ENCODE measurements at places on chromosomes 16 and 17.

- no peak for DNase-seq
Measured at GRCh38 chr17:36130346-36130745, 26.7 kb downstream of the CCL4 start.

DNA sequence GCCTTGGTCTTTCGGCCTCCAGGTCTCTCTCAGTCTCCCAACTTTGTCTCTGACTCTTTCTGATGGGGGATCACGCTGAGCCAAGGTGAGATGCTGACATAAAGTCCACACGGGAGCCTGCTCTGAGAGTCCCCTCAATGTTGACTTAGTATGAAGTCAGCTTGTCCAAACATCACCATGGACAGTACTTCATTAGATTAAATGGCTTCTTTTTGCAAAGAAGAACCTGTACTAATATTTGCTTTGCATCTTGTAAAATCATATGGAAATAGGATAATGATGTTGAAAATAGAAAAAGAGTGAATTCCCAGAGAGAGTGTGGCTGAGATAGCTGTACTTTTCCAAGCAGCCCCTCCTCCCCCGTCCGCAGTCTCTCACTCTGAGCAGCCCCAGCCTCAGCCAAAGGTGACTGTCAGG, 56.7 kb upstream of the SIAH1 start:
- DNase-seq: no peak

GRCh38 chr16:73025151-73025855, 22.6 kb downstream of the ZFHX3 start:
- DNase-seq: no peak

DNA sequence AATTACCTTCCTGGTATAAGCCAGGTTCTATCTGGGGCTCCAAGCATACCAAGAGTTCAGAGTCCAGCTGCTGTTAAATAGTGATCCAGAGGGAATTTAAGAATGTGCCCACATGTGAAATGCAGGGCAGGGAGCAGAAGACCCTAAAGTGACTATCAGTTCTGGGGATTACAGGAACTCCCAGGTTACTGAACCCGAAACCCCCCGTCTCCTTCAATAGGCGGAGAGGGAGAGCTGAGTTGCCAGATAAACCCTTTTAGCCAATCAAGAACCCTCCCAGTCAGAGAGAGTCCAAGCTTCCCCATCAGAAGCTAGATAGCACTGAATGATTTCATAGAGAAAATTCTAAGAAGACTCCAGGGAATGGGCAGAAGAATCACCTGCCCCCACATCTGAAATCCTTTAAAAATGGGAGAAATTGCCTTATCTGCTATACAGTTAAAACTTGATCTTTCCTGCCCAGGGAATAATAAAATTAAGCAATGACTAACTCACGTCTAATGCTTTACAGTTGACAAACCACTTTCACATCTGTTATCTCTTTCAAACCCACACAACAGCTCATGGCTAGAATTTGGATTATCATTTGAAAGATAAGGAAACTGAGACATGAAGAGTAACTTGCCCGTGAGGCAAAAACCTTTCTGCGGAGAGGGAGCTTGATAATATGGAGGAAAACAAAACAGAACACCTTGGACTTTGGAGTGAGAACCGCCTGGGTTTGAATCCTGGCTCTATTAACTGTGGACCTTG, 10.2 kb downstream of the NOG start:
- DNase-seq: no peak

Data from activated gamma-delta T cell treated with Interleukin-2 at 50 U/mL for 16 hours (primary cell).